ENCODE measurements at places on chromosomes 6 and 20.

DNA sequence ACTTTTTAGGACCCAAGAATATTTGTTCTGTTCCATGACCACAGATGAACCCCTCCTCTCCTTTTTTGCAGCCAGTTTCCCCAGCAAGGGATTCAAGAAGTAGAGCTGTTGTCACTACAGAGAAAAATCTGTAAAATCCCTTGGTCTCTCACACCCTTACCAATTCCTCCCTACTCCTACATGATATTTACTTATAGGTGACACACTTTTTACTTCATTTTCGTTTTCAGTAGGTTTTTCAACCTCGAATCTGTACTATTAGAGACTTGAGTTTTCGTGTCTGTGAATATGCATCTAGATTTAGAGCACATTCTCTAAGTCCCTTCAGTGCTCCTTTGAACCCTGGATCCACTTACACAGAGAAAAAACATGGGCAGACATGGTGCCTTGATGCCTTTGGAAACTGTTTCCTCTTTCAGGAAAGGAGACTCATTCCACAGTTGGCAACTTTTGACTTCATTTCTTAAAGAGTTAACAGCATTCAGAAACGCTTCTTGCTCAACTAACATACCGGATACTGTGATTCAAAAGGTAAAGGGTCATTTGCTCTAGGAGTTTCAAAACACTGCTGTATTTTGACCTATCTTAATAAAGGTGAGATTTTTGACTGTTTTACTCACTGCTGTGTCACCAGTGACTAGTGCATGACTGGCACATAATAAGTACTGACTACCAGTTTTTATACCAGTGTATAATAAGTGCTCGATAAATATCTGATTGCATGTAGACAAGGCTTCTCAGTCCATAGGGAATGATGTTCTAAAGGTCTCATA lies 50.6 kb downstream of the LAMA4 start:
- no peak for DNase-seq

- no peak for DNase-seq
Observed at GRCh38 chr20:31695849-31696804, 26.5 kb downstream of the BCL2L1 start.

- DNase-seq = no peak
Observed at GRCh38 chr6:153024709-153025017, 22.2 kb upstream of the MTRF1L start.

DNA sequence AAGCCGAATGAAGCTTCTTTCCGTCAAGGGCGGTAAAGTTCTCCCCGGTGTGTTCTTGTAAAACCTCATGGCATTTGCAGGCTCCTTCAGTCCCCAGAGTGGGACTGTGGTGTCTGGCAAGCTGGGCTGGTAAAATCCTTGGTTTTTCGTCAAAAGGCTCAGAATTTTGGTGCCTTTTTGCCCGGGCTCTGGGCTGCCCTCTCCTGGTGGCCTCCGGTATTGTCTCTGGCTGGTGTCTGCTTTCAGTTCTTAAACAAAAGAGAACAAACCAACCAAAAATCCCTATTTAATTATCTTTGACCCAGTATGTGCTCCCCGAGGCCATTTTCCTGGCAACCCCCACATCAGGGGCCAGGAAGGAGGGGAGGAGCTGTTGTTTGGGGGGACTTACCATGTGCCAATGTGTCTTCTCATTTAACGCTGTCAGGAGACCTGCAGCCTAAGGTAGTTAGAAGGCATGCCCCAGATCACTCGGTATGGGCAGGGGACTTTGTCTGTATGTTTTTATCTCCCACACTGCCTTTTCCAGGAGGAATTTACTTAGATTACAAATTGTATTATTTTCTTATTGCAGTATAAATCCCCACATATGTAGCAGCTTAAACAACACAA lies 11.1 kb downstream of the CDH4 start:
- DNase-seq = no peak

GRCh38 chr6:40504274-40504673 lies 82.9 kb downstream of the LRFN2 start:
- DNase-seq = no peak

- no peak for DNase-seq
Observed at GRCh38 chr20:50980071-50980681, 21.6 kb downstream of the MOCS3 start.

GRCh38 chr6:3518356-3519190 lies 61.7 kb upstream of the SLC22A23 start:
- no peak for DNase-seq

DNA sequence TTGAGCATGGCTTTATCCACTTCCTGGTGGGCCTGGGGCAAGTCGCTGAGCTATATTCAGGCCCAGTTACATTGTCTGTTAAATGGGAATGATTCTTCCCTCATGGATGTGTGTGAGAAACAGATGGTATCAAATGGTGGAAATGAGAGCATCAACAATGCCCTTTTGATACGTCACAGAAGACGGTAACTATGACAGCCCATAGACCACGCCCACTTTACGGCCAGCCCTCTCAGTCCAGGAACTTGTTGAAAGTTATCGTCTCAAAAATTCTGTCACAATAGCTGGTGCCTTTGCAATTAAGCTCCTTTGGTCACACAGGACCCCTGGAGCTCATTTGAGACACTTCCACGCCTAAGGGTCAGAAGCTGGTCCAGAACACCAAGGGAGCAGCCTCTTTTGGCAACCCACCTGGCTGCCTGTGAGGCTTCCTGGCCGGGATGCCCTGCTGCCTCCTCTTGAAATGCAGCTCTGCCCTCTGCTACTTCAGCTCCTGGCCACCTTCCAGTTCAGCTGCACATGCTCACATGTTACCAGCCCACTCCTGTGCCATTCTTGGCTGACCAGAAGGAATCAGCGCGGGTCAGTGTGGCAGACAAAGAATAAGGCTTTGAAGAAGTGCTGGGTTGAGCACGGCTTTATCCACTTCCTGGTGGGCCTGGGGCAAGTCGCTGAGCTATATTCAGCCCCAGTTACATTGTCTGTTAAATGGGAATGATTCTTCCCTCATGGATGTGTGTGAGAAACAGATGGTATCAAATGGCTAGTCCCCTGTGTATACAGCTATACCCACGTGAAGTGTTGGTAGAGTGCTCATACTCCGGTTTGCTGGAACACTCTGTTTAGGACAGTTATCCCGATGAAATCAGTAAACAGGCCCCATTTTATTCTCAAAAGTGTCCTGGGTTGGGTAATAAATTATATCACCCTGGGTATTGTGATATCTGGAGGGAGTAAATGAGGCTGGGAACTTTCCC lies 199.2 kb upstream of the SUPT3H start:
- no peak for DNase-seq

- DNase-seq = no peak
Observed at GRCh38 chr6:151592449-151593159, 98.8 kb downstream of the CCDC170 start.

GRCh38 chr20:31644701-31645100 lies 7.0 kb downstream of the COX4I2 start:
- DNase-seq = no peak

DNA sequence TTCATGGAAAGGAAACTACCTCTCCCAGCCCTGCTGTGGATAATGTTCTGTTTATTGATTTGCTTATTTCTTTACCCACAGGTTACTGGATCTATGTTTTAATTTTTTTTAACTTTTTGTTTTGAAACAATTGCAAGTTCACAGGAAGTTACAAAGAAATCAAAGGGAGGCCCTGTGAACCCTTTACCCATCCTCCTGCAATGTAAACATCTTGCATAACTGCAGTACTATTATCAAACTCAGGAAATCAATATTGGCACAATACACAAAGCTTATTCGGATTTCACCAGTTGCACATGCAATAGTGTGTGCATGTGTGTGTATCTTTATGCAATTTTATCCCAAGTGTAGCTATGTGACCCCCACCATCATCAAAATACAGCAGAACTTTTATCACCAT lies 398.0 kb downstream of the BTBD3 start:
- DNase-seq = no peak

GRCh38 chr20:32982617-32983458 lies 21.4 kb downstream of the SUN5 start:
- DNase-seq = no peak

DNA sequence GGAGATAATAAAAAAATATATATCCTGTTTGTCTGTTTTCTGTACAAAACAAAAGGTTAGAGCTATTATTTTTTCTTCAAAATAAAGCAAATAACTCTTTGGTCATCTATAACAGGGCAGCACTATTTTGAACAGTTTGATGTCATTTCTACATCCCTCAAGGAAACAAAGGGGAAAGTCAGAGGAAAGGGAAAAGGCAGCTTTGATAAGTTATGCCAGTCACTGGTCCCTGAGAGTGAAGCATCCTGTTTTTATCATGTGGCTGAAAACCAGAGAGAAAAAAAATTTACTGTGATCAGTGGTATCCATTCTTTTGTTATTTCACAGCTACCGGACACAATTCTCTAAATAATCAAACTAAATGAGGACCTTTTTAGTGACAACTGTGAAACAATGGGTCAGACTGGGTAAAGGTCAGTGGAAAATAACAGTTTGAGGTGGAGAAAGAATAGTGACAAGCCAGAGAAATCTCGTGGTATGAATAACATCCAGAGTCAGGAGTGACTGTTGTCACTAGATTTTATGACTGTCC lies 356.0 kb downstream of the HDGFL1 start:
- no peak for DNase-seq

DNA sequence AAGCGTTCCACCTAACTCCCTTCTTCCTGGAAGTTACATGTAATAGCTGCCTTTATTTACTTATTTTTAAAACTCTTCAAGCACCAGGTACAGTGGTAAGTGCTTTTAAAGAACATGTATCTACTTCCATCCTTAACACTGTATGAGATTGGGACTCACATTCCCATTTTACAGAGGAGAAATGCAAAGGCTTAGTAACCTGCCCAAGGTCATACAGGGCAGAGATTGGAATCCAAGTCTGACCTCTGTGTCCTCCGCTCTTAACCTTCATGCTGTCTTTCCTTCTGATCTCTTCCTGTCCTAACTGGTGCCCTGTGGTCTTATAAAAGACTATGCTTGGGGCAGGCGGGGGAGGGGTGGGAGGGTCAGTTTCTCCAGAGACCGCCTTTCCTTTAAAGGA lies 1.6 kb downstream of the B4GALT5 start:
- no peak for DNase-seq

- no peak for DNase-seq
Observed at GRCh38 chr6:28710466-28711191, 184.9 kb downstream of the GPX5 start.

- no peak for DNase-seq
Observed at GRCh38 chr6:14082771-14083170, 34.8 kb upstream of the CD83 start.

DNA sequence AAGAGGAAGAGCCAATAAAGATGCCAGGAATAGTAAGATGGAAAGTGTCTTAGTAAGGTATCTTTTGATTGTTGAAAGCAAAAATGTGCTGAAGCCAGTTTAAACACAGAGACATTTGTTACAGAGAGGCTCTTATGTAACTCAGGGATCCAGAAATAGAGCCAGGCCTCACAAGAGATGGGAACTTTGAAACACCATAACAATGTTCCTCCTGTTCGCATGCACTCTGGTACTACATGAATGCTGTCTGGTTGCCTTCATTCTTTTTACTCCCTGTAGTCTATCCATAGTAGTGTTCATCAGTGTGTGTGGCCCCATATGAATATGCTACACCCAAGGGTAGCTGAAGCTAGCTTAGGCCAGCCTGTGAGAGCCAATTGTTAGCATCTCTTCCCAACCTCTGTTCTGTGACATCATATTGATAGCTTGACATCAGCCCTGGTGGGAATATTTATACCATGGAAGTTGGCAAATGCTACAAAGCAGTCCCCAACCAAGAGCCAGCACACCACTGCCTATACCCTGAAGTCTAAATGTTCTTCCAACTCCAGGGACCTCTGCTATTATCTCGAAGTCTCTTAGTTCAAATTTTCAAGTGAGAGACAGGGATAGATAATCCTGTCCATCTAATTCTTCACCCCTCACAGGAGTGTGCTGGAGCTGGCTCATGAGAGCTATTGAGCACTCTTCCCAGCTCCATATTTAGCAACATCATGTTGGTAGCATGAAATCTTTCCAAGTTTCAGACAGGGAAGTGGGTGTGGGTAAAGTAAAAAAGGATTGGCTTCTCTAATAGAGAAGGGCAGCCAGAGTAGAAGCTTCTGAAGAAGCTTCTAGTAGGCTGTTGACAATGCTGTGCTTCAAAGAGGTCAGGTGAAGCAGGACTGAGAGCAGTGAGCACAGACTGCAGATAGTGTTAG lies 7.0 kb downstream of the NDUFAF5 start:
- DNase-seq = no peak

- no peak for DNase-seq
Observed at GRCh38 chr6:129641344-129641743, 68.6 kb downstream of the ARHGAP18 start.

- no peak for DNase-seq
Observed at GRCh38 chr6:151753581-151753980, 53.9 kb upstream of the ESR1 start.

GRCh38 chr6:169862892-169863525 lies 111.6 kb downstream of the ERMARD start:
- DNase-seq = no peak

GRCh38 chr20:7654231-7654630 lies 286.0 kb downstream of the HAO1 start:
- DNase-seq = no peak

DNA sequence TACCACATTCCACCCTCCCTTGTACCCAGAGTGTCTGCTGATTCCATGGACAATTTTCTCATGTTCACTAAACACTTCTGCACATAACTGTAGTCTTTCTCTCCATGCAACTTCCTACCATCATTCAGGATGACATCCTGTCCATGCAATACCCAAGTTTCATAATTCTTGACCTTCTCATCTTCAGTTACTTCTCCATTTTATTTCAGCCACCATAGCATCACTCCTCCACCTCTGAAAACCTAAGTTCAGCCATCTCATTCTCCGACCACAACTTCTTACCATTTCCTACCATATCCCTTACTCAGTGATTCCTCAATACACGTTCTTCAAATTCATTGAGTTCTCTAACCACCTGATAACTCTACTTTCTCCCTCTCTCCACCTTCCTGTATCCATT lies 216.5 kb upstream of the TENT5A start:
- DNase-seq = no peak

DNA sequence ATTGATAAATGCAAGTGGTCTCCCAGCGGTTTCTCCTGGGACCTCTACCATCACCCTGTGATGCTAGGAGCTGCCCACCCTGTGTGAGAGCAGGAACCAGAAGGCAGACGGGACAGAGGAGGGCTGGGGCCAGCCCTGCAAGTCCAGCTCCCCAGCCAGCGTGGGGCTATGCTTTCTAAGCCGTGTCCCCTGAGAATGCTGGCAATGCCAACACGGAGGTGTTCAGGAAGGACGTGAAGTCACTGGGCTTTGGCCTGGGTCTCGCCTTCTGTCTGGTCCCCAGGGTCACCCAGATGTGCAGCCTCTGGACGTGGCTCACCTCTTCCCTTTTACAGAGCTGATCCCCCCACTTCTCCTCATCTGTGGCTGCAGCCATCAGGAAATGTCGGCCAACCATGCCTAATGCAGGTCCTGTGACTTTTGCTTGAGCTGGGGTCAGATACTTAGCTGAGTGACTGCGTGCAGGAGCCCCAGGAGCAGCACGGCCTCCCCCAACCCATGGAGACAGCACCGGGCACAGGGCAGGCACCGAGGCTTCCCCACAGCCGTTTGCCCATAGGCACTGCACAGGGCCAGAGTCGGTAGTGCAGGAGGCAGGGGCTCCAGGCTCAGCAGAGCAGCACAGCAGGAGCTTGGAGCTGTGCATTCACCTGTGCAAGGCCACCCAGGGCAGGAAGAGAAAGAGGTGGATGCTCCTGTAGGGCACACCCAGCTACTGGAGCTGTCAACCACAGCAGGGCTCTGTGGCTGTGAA lies 66.2 kb downstream of the GNAS-AS1 start:
- no peak for DNase-seq

GRCh38 chr6:38088010-38088409 lies 268.5 kb downstream of the ZFAND3 start:
- DNase-seq = no peak
